Stimulated activated CD4-positive, alpha-beta T cell treated with anti-CD3 and anti-CD28 coated beads, Interleukin-1b, Interleukin-23, amount 100 ng/mL, for 1 hour (primary cell): ENCODE measurements at places on chromosomes 13 and 19.

- DNase-seq = no peak
These were observed 858.0 kb downstream of the SLITRK1 start for GRCh38 chr13:83024232-83024631.

DNA sequence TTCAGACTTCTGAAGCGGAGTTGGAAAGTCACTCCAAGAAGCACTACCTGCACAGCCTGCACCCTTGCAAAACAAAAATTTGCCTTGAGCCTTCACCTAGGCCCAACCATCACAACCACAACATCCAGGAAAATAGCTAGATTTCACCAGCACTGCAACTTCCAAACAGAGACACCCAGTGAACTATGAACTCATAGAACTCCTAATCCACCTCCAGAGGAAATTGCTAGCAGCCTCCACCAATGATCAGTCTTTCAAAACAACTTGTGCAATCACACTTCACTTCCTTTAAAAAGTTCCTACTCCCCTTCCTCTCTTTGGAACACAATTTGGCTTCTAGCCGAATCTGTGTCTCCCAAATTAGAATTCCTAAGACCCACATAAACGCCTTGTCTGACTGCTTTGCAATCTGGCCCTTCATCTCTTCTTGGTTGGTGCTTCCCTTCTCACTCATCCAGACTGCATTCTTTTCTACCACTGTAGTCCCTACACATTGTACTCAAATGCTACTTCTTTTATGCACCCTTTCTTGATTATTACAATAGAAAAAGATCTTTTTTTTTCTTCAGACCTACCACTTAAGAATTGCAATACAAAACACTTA, 489.2 kb upstream of the ARGLU1 start:
- DNase-seq = no peak

- DNase-seq = no peak
These were observed 18.0 kb upstream of the CFAP97D2 start for GRCh38 chr13:114161028-114161556.

DNA sequence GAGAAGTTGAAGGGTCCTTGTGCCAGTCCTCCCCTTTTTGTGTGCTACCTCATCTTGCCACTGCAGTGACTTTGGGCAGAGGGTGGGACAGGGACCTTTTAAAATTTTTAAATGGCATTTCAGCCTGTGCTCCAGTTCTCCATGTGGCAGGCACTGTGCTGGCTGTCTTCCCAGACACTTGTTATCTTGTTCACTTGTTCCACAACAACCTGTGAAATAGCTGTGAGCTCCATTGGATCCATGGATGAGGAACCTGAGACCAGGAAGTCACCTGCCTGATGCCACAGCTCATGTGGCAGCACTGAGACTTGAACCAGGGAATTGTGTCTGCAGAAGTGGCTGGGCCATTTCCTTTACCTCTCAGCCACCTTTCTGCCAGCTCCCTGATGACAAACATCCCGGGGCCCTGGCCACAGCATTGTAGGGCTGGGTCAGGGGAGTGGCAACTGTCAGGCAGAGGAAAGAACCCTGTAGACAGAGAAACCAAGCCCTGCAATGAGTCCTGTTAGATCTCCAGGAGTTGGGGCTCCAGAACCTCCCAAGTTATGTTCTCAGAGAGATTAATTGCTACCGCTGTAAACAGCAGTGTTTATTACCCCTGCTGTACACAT, 6.4 kb downstream of the EGLN2 start:
- no peak for DNase-seq

DNA sequence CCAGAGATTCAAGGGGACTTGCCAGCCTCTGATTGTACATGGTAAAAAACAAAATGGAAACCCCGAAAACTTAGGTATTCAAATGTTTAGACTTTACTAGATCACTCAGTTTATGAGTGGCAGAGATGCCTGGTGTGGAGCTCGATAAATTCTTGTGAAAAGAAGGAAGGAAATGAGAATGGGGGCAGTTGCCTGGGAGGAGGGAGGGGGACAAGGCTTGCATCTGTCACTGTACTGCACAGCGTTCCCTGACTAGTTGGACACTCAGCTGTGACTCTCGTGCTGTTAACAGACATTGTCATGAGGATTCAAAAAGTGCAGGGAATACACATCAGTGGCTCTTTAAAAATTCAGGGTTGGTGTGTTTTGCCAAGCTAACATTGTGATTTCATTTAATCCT, 232.9 kb downstream of the ZIC5 start:
- no peak for DNase-seq

- no peak for DNase-seq
These were observed 24.2 kb downstream of the ELAVL1 start for GRCh38 chr19:7981199-7981598.

- no peak for DNase-seq
These were observed 1582.1 kb upstream of the SLC10A2 start for GRCh38 chr13:104648291-104648690.

GRCh38 chr19:42392165-42392564, 2.1 kb upstream of the CNFN start:
- DNase-seq = no peak

- DNase-seq = no peak
These were observed 2358.4 kb downstream of the PCDH9 start for GRCh38 chr13:64871742-64872141.

DNA sequence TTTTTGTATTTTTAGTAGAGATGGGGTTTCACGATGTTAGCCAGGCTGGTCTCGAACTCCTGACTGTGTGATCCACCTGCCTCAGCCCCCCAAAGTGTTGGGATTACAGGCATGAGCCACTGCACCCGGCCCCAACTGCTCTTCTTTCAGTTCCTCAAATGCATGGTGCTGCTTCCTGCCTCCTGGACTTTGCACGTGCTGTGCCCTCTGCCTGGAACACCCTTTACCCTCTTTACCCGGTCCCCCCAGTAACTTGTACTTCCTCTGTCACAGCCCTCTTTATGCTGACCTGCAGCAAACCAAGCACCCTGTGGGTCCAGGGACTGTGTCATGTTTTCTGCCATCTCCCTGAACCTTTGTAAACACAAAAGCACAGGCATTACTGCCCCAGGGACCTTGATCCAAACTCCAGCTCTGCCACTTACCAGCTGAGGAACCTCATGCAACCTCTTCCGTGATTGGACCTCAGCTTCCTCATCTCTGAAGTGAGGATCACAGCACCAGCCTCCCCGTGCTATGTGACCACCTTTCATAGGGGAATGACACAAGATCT, 3.8 kb downstream of the BLVRB start:
- DNase-seq = no peak

- no peak for DNase-seq
These were observed 1.5 kb downstream of the SLC25A23 start for GRCh38 chr19:6457958-6458694.

DNA sequence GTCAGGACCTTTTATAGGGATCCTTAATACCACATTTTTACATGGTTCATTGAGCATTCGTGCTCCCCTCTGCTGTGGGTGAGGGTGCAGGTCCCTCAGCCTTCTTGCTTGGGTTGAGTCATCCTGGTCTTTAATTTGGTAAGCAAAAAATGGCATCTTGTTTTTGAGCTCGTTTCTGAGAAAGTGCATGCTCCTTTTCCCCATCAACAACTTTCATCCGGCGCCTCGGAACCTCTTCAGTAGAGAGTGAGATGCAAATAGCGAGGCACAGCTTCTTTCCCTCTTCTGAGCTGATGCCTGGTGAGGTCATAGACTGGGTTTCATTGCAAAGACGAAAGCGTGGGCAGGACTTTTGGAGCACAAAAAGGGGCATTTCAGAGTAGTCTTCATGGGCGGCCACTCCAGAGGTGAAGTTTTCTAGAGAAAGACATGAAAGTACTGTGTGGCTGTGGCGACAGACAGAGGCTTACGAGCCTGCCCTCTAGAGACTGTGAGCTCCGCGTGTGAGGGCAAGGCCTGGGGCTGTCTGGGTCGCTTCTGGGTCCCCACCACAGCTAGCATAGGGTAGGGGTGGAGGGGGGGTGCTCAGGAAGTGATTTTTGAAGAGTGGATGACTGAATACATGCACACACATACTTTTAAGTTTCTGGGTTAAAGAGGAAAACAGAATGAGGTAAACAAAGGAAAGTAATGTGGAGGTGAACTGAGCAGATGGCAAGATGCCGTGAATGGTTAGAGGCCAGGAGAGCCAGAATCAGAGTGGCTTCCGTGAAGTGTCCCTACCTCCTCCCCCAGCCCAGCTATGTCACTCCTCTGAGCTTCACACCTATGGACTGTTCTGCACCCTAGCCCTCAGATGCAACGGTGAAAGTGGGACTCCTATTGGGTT, 44.3 kb downstream of the BBC3 start:
- peak; percentile 65 for DNase-seq

DNA sequence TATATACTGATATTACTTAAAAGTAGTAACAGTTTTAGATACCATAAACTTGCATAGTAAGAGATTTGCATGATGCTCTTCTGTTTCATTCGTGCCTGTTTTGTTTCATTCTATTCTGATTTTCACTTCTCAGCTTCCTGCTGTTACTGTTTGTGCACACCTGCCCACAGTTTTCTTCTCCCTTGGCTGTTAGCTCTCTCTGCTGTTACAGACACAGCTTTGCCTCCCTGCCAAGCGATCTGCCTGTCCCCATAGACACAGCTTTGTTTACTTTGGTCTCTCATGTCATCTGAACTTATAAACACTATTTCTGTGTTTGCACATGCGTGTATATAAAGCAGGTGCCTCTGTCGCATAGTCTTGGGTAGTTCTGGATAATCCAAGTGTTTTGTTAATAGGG, 21.4 kb upstream of the UPF3A start:
- no peak for DNase-seq

GRCh38 chr19:19652482-19653295, 9.2 kb upstream of the GMIP start:
- no peak for DNase-seq

DNA sequence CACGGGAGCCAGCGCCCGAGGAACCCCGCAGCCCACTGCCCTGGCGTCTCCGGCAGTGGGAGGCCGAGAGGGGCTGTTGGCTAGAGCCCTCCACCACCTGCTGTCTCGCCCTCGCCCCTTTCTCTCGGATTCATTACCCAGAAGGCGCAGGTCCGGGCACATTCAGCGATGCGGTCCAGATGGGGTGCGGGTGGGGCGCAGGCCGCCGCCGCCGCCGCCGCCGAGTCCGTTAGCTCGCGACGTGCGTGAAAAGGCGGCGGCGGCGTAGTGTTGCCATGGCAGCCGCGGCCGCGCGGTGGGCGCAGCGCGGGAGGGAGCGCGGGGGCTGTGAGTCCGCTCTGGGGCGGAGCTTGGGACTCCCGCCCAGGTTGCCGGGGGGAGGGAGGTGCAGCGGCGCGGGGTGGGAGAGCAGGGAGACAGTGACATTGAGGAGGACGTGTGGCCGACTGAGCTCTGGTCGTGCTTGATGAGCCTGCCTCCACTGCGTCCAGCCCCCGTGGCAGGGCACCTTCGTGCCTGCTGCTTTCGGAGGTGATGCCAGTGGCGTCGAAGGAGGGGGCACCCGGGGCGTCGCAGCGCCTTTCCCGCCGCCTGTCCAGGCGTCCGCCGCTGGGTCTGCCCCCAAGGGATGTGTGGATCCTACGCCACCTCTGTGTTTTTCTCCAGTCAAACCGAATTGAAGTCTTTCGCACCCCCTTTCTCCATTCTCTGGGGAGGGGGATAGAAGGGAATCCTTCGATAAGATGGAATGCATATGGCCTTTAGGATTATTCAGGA, at the start of gene KATNAL1:
TSS of gene KATNAL1 (minus strand) at position 358 of the 777 bp plus-strand sequence. CDS start 23,774 bp downstream, outside the sequence.
- peak; percentile 29 for DNase-seq

DNA sequence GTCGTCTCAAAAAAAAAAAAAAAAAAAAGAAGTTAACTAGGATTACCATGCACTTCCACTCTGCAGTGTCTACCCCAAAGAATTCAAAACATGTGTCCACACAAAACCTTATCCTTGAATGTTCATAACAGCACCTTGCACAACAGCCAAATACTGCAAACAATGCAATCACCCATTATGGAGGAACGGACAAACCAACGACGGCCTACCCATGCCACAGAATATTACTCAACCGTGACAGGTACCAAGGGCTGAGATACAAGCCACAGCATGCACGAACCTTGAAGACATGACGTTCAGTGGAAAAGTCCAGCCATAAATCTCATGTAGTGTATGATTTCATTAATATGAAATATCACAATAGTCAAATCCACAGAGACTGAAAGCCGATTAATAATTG, 3.0 kb upstream of the SHISA7 start:
- no peak for DNase-seq

DNA sequence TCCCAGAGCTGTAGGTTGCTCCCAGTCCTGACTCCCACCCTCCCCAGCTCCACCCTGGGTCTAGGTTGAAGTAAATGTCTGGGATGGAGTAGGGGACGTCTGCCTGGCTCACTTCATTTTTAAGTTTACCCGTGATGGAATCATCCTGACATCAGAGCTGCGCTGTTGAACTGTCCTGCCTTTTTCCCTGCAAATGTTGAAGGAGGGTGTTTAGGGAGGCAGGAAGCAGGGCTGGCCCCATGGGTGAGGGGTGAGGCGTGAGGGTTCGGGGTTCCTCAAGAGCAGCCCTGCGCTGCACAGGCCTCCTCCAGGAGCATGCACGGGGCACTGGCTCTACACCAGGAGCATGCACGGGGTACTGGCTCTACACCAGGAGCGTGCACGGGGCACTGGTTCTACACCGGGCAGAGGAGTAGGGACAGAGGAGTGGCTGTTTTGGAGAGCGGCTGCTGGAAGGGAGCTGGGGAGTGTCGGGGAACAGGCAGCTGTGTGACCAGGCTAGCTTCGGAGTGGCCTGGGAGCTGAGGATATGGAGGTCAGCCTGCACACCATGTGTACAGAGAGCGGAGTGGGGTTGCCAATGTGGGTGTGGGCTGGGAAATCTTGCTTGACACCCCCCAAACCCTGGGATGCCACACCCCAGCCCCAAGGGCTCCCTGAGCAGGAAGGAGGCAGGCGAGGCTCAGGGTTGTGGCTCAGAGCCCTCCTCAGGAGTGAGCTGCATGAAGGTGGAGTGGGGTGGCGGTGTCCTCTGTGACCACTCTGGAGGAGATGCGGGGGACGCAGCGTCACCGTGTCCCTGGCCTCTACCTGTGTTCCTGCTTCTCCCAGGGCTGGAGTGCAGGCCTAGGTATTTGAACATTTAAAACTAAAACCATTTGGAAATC, 63.3 kb downstream of the GPR12 start:
- DNase-seq = no peak

DNA sequence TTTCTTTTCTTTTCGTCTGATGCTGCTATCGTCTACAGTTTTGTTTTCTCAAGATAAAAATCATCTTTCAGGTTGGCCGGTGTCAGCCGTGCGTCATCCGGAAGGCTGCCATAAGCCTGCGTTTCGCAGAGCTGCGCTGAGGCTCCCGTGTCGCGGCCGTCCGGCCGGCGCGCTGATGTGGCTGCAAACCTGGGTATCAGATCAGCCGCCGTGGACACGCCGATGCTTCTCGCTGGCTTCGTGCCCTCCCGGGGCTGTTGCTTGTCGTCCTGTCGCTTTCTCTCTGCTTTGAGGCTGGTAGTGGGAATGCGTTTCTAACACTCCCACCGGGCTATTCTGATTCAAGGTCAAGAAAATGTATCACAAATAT, 45.9 kb upstream of the TFDP1 start:
- DNase-seq = no peak

DNA sequence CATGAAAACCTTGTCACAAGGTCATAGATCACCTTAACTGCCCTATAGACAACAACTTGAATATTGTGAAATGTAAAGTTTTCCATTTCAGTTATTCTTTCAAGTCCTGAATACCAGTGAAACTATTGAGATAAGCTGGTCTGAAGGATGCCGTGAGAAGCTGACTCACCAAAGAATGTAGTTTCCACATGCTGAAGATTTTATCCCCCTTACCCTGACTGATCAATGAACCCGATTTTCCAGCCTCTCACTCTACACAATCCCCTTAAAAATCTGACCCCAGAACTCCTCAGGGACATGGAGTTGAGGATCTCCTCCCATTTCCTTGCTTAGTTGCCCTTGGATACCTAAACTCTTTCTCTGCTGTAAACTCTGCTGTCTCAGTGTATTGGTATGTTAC, 67.5 kb downstream of the POSTN start:
- no peak for DNase-seq

- no peak for DNase-seq
These were observed 9.7 kb downstream of the F2RL3 start for GRCh38 chr19:16898361-16899015.

GRCh38 chr13:26200811-26201210, 21.3 kb downstream of the RNF6 start:
- no peak for DNase-seq
